ENCODE measurements at places on chromosomes 16 and 17.
A peak's percentile ranks its signal among the peaks of the same experiment; 100 is the strongest.

DNA sequence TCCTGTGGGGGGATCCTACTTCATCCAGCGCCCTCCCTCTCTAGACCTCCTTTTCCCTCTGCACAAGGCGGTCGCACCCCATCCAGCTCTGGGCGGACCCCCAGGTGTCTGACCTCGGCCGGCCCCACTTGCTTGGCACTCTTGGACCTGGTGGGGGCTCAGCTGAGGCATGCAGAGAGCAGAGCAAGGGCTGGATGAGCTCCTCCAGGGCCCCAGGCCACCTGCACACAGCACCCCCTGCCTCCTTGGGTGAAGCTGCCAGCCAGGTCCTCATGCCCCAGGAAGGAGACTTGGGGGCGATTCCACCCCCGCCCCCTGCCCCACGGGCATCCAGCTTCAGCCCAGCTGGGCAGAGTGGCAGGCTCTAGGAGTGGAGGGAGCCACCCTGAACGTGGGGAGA, 159.4 kb upstream of the GSE1 start:
- DNase-seq: no peak

GRCh38 chr17:69418535-69418934, 4.0 kb downstream of the MAP2K6 start:
- DNase-seq: no peak

GRCh38 chr16:20851601-20852000, 45.3 kb downstream of the REXO5 start:
- no peak for DNase-seq

GRCh38 chr16:66874079-66874775, 6.1 kb upstream of the PDP2 start:
- DNase-seq: no peak

- DNase-seq: no peak
These were observed 1.0 kb upstream of the ANTKMT start for GRCh38 chr16:719815-720446.

- DNase-seq: no peak
These were observed 23.8 kb upstream of the CRYM start for GRCh38 chr16:21301895-21302291.

- DNase-seq: peak; percentile 85
These were observed 767 bp downstream of the ARSG start for GRCh38 chr17:68291836-68292688.

DNA sequence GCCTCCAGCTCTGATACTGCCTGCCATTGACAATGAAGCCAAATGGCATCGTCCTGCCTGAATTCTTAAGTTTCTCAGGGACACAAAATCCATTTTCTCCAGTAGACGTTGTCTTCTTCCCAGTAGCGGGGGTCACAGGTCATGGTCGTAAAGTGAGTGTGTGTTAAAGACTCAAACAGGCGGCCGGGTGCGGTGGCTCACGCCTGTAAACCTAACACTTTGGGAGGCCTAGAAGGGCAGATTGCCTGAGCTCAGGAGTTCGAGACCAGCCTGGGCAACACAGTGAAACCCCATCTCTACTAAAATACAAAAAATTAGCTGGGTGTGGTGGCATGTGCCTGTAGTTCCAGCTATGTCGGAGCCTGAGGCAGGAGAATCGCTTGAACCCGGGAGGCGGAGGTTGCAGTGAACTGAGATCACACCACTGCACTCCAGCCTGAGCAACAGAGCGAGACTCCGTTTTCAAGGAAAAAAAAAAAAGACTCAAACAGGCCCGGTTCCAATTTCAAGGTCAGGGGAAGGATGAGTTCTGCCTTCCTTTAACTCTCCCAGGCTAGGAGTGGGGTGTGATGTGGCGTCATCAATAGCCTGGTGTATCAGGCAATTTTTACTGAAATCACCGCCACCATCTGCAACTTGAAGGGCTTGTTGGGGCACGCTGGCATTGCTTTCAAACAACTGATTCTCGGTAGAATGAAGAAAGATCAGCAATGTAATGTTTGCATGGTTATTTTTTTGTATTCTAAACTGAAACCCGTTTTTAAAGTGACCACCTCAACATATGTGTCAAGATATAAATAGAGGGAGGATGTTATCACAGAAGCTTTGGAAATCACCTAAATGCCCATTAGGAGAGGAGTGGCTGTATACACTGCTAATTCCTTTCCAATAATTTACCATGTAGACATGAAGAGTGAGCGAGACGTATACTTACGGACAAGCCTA, 91.0 kb downstream of the WSCD1 start:
- DNase-seq: no peak

DNA sequence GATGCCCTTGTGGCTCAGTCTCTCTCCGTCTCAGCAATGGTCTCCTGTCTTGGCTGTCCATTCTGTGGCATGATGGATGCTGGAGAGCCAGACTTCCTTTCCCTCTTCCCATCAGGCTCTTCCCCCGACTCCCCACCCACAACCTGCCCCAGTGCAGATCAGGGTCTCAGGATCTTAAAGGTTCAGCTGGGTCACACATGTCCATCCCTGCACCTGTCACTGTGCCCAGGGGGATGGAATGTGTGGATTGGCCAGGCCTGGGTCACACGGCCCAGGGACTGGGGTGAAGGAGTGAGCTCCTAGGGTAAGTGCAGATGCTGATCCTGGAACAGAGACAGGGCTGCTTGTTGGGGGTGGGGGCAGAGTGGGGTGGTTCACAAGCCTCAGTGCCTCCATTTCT, 23.0 kb downstream of the ADGRG5 start:
- no peak for DNase-seq

- no peak for DNase-seq
These were observed 180.5 kb downstream of the SHISA9 start for GRCh38 chr16:13081825-13082331.

GRCh38 chr17:12510535-12510934, 155.2 kb upstream of the MYOCD start:
- no peak for DNase-seq

DNA sequence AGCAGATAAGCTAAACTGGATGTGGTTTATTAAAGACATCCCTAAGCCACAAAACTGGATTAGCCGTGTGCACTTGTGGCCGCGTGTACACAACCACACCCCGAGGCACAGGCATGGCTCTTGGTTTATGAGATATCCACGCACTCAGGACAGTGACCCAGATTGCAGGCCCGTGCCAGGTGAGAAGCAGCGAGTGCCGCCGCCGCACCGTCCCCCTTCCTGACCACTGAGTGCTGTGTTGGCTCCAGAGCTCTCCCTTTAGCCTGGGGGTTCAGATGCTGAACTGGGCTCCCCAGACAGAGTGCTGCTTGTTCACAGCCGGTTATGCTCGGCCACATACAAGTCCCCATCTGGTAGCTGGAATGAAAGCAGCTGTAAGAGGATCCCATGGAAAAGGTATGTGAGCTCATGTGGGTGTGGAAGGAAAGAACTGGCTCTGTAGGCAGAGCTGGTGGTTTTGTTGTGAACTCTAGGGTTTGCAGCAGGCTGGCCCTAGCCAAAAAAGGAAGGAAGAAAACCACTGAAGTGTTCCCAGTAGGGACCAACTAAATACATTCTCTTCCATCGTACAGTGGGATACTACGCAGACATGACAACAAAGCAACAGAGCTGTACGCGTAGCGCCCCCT, 29.5 kb downstream of the KNOP1 start:
- no peak for DNase-seq

GRCh38 chr17:42895185-42895555, 5.4 kb upstream of the G6PC1 start:
- no peak for DNase-seq

- peak; percentile 57 for DNase-seq
These were observed 3.6 kb downstream of the PIEZO1 start for GRCh38 chr16:88781140-88782077.

GRCh38 chr16:35569413-35569812, 2110.0 kb downstream of the TP53TG3F start:
- DNase-seq: no peak

- DNase-seq: no peak
These were observed 398.5 kb upstream of the DYNLRB2 start for GRCh38 chr16:80142281-80142680.
